WERI-Rb-1 (cell line): ENCODE measurements at places on chromosomes 6 and 20.

DNA sequence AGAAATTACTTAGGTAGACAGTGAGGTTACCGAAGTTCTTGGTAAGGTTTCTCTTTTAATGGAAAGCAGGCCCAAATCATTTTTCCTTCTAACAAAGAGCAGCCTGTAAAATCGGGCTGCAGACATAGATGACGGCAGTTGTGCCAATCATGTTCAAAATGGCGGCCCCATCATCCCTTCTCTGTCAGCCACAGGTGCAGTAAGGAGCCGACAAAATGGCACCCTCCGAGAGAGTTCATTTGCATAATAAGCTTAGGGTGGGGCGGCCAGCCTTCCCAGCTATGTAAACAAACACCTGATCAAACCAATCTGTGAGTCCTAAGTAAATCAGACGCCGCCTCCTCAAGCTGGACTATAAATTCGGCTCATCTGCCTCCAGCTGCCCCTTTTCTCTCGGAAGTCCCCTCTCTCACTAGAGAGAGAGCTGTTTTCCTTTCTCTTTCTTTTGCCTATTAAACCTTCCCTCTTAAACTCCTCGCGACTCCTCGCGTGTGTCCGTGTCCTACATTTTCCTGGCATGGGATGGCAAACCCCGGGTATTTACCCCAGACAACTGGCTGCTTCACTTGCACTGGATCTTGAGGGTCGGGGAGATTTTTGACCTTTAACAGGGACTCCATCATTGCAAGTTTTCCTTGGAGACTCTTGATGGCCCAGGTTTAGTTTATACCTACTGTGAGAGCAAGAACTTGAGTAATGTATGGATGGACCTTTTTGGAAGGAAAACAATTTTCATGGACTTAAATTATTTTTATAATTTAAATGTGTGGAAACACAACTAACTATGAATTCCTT is 8.9 kb upstream of the DDR1 start:
- peak; percentile 70 for DNase-seq

GRCh38 chr20:51004781-51005180 is 18.1 kb downstream of the KCNG1 start:
- no peak for DNase-seq

- no peak for DNase-seq
Measured at GRCh38 chr20:59414936-59415623, 114.7 kb downstream of the EDN3 start.

GRCh38 chr6:54719131-54719530 is 127.4 kb upstream of the FAM83B start:
- DNase-seq = no peak

- no peak for DNase-seq
Measured at GRCh38 chr6:134026597-134026996, 25.8 kb downstream of the SLC2A12 start.

- no peak for DNase-seq
Measured at GRCh38 chr6:145749632-145750031, 14.3 kb upstream of the EPM2A start.

- DNase-seq = no peak
Measured at GRCh38 chr6:97150932-97151331, 132.1 kb downstream of the MMS22L start.

GRCh38 chr20:23228912-23229311 is 121.7 kb upstream of the NXT1 start:
- DNase-seq = no peak

GRCh38 chr6:166514196-166514595 is 72.3 kb downstream of the RAMACL start:
- no peak for DNase-seq

DNA sequence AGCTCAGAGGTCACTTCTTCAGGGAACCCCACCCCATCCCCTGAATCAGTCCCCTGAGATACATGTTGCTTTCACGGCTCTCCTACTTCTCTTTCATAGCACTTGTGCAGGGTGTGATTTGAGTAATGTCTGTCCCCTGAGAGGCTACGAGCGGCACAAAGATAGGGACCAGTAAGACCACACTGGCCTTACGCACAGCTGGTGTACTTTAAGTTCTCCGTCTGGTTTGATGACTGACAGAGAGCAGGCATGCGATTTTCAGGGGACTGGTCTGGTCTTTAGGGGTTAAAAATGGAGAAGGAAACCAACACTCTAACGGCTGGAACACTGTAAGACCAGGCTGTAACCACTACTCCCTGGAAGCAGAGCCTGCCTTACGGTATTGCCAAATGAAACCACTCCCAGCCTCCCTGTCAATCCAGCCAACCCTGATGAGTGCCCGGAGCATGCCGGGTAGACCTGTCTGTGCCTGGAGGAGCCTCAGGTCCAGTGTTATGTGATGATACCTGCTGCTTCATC is 47.1 kb downstream of the ELMO2 start:
- DNase-seq = no peak

DNA sequence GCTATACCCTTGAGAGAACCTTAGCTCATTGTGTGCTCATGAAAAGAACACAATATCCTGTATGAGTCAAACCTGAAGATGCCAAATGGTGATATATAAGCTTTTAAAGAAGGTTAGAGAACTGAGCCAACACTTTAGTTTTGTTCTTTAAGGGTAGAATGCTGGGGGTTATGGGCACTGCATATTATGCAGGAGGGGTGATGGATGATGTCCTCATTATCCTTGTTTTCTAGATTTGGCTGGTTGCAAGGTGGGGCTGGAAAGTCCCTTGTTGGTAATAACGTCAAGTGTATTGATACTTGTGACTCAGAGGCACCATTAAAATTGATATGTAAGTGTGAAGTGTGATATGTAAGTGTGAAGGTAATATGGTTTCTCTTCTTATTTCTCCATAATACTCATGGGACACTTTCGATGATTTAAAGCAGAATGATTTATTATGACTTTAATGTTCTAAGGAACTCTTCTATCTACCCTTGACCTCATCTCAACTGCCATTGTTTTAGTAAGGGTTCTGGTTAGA is 113.7 kb upstream of the DTNBP1 start:
- DNase-seq = no peak

DNA sequence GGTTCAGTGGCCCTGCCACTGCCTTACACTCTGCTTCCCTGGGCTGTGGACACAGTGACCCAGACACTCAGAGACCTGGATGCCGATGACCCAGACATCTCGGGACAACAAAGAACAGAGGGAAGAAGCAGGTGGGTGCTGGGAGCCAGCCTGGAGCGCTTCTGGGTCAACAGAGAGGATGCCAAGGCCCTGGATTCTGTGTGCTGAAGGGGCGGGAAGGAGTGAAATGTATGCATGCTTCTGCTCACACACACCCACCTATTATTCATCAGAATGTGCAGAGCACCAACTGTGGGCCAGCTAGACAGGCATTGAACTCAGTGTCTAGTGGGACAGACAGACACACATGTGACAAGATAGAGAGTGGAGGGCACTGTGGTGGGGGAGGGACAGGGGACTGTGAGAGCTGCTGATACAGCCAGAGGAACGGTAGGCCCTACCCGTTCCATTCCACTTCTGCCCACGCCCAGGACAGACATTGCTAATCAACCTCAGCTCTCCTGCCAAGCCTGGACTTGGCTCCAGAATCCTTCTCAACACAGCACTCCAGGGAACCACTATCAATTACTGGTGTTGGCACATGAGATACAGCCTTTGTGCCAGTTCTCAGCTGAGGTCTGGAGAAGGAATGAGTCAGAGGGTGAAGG is 20.2 kb downstream of the KCNK15 start:
- no peak for DNase-seq

- no peak for DNase-seq
Measured at GRCh38 chr20:16624106-16624505, 50.9 kb upstream of the KIF16B start.

DNA sequence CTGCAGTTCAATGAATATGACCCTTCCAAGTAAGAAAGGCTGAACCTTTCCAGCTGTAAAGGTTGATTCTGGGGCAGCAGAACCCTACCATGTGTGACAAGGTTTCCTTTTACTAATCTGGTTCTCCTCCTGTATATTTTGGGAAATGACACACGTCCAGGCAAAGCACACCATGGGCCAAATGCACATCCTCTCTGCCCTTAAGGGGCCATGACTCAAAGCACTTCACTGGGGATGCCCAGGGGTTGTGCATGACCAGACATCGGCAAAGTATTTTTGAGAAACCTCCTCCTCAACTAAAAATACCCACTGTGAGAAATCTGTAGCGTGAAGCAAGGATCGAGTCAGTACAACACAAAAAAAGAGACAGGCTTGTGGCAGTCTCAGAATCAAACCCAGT is 174.7 kb downstream of the BACH2 start:
- DNase-seq = no peak

DNA sequence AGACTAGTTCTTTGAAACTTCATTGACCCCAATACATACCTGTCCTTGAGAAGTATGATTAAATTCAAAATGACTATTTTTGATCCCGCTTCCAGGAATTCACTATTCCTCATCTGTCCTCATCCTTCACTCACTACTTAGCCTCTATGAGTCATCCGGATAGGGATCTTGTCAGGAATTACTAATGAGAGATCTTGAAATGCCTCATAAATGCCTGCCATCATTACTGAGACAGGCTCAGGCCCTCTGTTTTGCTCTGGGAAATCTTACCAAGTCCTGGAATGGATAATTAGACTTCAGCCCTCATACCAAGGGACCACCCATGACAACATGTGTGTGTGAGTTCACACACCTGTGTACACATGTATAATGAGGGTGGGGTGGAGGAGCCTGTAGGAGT is 2.8 kb upstream of the CYP24A1 start:
- no peak for DNase-seq

- DNase-seq = peak; percentile 4
Measured at GRCh38 chr20:63093966-63094766, 87.4 kb upstream of the BHLHE23 start.

- no peak for DNase-seq
Measured at GRCh38 chr20:53801609-53802370, 208.2 kb upstream of the ZNF217 start.

- peak; percentile 87 for DNase-seq
Measured at GRCh38 chr6:37483917-37484785, 15.5 kb downstream of the CCDC167 start.

DNA sequence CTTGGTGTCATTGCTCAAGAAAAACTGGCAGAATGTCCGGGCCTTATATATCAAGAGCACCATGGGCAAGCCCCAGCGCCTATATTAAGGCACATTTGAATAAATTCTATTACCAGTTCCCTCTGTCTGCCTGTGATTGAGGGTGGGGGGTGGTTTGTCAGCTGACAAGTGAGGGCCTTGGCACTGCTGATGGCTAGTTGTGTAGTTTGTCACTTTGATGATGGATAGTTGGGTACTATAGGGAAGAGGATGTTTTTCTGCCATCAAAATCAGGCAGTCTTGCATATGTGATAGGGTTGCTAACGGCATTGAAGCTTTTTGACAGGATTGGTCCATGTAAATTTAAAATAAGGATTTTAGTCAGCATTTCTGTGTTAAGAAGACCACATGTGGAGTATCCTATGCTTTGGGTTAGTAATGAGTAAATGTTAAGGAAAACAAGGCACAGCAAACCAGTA is 2.5 kb downstream of the RPL10A start:
- no peak for DNase-seq

- DNase-seq = no peak
Measured at GRCh38 chr20:12886618-12887363, 122.0 kb upstream of the SPTLC3 start.

- peak; percentile 74 for DNase-seq
Measured at GRCh38 chr6:157184202-157185015, 138.9 kb downstream of the TMEM242 start.

DNA sequence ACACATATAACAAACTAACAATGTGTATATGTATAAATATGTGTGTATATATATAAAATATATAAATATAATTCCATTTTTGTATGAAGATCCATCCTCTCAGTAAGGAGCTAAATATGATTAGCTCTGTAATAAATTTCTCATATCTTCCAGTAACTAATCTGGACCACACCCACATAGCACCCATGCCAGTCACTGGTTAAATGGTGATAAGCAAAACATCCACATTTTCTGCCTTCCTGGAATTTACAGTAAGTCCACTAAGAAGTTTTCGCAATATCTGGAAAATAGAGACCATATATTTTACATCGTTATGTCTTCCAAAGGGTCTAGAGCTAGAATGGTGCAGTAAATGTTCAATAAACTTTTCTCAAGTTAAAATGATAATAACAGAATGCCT is 151.5 kb upstream of the STMND1 start:
- DNase-seq = no peak

DNA sequence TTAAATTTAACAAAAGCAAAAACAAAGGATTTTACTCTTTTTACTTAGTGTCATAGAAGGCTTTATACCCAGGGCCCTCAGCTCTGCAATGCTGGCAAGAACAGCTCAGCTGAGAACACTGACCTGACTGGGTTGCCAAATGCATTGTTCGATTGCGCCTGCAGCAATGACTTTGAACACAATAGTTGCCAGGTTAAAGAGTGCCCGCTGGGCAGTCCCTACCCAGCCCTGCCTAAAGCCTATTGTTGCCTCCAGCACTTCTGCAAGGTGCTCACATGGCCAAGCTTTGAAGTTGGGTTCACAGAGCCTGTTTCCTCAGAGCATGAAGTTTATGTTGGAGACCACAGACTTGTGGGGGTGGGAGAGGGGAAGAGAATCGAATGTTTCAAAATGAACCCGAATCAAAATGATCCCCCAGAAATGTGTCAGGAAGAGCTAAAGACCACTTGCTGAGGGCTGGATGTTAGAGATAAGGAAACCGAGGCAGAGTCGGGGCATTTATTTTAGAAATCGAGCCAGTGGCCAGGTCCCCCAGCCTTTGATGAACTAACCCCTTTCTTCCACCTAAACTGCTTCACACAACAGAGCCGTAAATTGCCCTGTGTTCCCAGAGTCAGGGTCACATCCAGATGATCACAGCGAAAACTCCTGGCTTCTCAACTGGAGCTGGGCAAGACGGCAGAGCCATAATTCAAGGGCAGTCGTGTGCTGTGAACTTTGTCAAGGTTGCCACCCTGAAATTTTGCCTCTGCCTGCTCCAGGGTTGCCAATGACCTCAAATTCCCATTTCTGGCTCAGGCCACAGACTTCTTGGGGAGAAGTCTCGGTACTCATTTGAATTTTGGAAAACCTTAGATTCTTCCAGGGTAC is 55.0 kb downstream of the FOXA2 start:
- DNase-seq = no peak

DNA sequence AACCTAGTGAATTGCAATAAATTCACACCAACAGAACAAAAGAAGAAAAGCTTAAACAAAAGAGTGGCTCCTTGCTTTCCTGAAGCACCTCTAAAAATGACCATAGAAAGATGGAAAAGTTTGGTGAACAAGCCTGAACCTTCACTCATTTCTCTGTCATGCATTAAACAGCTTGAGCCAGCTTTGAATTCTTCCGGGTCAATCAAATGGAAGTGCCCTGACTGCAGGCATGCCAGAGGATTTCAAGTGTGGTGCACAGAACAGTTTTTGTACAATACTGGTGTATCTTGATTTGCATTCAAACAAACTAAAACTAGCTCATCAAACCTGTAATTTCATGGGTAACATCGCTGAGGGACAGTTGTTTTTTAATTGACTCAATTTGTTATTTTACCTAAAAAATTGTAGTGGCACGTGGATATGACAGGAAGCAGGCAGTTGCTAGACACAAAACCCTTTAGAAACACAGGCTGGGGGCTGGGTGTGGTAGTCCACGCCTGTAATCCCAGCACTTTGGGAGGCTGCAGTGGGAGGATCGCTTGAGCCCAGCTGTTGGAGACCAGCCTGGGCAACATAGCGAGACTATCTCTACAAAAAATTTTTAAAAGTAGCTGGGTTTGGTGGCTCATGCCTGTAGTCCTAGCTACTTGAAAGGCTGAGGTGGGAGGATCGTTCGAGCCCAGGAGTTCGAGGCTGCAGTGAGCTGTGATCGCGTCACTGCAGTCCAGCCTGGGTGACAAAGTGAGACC is 9.1 kb downstream of the CASS4 start:
- DNase-seq = no peak

- DNase-seq = no peak
Measured at GRCh38 chr6:167951781-167952511, 45.5 kb upstream of the KIF25 start.
